ENCODE measurements at places on chromosomes 7 and 10.

- DNase-seq, result no peak
These were observed 181.5 kb downstream of the DIP2C start for GRCh38 chr10:507908-508444.

GRCh38 chr7:102318482-102318971 lies 31.9 kb downstream of the SH2B2 start:
- peak; percentile 2 for DNase-seq

DNA sequence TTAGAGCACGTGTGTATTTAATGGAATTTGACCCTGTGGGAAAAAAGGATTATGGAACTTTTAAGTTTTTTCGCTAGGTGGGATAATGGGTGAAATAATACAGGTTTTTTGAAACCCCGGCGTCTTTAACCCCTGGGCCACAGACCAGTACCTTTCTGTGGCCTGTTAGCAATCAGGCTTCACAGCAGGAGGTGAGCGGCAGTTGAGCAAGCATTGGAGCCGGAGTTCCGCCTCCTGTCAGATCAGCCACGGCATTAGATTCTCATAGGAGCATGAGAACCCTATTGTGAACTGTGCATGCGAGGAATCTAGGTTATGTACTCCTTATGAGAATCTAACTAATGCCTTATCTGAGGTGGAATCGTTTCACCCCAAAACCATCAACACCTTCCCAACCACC lies 28.6 kb downstream of the WAC start:
- no peak for DNase-seq

DNA sequence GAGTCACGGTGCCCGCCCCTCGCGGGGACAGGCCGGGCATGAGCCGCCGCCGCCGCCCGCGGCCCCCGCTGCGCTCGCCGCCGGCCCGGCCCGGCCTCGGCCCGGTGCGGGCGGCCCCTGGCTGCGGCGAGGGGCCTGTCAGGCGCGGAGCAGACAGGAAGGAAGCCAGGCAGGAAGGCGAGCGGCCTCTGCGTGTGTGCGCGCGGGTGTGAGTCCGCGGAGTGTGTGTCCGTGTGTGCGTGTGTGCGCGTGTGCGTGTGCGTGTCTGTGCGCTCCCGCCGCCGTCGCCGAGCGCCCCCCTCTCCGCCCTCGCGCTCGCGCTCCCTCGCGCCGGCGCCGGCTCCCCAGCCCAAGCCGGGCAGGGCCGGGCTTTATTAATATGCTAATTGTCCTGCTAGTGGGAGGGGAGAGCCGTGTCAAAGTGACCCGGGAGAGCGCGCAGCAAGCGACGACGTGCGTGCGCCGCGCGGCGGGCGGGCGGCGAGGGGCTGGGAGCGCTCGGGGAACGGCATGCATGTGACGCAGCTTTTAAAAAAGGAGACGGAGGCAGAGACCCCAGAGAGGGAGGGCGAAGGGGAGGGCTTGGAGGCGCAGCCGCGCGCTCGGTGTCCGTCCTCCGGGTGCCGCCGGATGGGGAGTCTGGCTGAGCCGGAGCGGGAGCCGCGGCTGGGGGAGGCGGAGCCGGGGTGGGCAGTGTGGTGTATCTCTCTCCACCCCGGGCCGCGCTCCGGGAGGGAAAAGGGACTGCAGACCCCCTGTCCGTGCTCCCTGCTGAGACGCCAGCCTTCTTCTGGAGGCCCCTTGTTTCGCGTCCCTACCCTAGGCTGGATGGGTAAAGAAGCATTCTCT lies at the start of gene LDB1:
LDB1 (minus strand) TSS at position 227 of the 849 bp plus-strand sequence. CDS start 258 bp downstream, outside the sequence.
- peak; percentile 72 for DNase-seq

DNA sequence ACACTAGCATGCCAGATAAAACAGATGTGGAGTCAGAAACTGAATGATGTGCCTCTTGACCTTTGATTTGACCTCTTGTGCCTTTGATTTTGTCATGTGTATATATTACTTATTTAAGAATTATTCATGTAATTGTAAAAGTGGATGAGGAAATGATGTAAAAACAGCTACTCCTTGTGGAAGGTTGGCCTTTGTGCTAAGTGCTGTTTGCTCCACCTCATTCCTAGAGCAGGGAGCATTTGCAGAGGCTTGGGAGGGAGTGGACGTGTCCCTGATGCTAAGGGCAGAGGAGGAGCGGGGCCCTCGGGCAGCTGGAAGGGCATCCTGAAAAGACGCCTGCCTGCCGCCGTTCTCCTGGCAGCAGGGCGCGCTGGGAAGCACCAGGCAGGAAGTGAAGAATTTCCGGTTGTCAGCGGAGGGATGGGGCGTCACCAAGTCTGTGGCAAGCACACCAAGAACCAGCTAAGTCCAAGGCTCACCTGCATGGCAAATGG lies 197.6 kb upstream of the ZNF32 start:
- peak; percentile 84 for DNase-seq

DNA sequence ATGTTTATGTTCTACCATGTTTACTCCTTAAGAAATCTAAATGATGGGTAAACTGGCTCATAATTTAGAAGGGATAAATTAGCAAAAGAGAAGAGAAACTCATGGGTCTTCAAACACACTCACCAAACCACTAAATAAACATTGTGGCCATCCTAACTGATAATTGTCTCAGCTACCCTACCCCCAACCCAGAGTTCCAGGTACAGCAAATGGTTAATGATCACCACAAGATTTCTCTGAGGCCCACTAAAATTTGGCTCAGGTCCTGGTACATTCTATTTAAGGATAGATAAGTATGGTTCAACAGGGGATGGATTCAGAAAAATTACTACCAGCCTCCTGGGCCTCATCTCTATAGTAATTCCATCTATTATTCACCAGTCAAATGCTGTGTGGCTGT lies 21.4 kb downstream of the SLC25A13 start:
- DNase-seq, result no peak

Data from fibroblast of the aortic adventitia (primary cell).